ENCODE measurements at places on chromosomes 1 and 21. TPM values are rescaled to one million over a fixed set of nuclear protein-coding genes. Genes with fewer than 3 reads are reported as not detected.

G0S2 gene
- 3.4 TPM for total RNA-seq

VSIG8 gene
- not detected for total RNA-seq

GRCh38 chr1:1348420-1349255, 580 bp downstream of the DVL1 start:
- DNase-seq = no peak

DNA sequence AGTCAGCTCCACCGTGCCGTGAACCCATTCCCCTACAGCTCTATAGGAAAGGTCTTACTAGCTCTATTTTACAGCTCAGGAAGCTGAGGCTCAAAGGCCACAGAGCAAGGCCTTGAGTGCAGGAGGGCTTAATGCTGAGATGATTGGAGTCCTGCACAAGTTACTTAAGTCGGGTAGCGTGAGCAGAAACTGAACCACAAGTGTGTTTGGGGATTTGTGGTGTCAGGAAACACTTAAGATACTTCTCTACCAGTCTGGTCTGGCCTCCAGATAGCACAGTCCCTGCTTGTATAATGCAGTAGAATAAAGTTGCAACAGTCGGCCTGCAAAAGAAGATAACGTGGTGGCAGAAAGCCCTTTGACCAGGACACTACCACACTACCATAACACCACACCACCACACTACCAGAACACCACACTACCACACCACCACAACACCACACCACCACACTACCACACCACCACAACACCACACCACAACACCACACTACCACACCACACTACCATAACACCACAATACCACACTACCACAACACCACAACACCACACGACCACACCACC, 118.1 kb downstream of the SPSB1 start:
- no peak for DNase-seq

- no peak for DNase-seq
Observed at GRCh38 chr1:216075339-216075738, 347.9 kb downstream of the USH2A start.

DNA sequence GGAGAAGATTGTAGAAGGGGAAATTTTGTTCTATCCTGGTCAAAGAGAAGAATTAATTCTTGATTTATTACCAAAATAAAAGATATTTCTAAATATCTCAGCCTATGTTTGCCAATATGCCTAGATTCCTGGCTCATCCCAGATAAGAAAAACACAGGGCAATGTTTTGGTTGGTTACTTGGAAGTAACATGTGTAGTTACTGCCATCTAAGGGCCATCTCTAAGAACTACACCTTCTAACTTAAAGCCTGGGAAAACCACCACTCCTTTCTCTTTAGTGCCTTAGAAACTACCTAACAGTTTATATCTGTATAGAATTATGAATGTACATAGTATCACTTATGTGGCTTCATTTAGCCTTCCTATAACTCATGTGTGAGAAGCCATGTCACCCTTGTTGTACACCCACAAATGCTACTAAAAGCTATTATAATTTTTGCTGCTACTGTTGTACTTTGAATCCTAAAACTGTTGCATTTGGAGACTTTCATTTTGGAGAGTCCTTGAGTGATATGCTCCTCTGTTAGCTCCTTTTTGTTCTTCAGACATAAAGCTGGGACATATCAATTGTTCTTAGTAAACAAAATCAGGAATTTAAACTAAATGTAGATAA, 4.5 kb downstream of the AIM2 start:
- peak; percentile 72 for DNase-seq

DNA sequence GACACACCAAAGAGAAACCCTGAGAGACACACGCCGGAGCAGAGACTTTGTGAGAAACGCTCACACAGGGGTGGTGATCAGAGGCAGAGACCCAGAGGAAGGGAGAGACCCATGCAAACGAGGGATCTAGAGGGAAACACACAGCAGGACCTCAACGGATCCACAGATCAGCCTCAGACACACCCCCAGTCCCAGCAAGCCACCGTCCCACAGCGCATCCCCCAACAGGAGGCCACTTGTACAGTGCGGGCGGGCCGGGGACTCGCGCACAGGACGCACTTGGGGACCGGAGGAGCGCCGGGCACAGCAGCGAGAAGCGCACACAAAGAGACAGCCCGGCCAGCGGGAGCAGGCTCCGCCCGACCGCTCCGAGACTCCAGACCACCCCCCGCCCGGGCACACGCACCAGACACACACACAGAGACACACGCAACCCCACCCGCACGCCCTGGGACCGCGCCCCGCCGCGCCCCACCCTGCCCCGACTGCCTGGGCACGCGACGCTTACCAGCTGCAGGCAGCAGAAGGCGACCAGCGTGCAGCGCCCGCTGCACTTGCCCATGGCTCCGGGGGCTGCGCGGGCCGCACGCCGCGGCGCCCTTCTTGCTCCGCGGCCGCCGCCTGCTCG, 587 bp downstream of the NKAIN1 start:
- no peak for DNase-seq

- peak; percentile 58 for DNase-seq
Observed at GRCh38 chr1:228842094-228842775, 107.0 kb downstream of the RHOU start.

GRCh38 chr1:203163891-203164635, 11.6 kb downstream of the MYBPH start:
- DNase-seq = no peak

- no peak for DNase-seq
Observed at GRCh38 chr21:41703857-41704501, 62.9 kb downstream of the RIPK4 start.

- no peak for DNase-seq
Observed at GRCh38 chr1:97108179-97108578, 386.6 kb downstream of the PTBP2 start.

GRCh38 chr1:97013136-97013535, 291.6 kb downstream of the PTBP2 start:
- no peak for DNase-seq

GRCh38 chr1:224726441-224727182, 110.5 kb downstream of the CNIH3 start:
- no peak for DNase-seq

- no peak for DNase-seq
Observed at GRCh38 chr1:76933847-76934815, 66.9 kb downstream of the ST6GALNAC5 start.

DNA sequence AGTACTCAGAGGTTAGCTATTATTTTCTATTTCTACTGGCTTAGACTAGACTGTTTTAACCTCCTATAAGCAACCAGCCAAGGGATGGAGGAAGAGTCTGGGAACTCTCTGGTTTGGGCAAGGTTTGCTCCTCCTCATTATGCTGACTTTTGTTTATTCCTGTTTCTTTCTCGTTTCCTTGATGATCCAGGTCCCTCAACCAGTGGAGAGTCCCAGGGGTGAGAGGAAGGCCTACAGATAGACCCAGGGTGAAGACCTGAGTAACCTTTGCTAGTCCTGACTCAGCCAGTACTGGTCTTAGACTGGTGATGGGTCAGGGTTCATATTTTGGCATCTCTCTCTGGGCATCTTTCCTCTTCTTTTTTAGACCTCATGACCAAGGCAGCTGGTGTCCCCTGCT, 5.4 kb downstream of the TUFT1 start:
- no peak for DNase-seq

DNA sequence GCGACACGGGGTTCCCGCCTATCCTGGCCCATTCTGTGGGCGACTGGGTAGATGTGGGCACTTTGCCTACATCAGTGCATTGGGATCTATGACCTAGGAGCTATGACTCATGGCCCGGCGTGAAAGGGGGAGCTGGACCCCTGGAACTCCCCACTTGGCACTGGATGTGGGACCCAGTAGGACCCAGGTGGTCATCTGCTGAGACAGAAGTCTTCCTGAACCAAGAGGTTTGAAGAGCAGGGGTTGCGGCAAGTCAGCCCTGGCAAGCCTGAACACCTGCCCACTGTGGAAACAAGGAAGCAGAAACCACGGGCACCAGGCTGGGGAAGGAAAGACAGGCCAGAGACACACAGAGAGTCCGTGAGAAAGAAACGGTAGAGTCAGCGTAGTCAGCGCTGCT, 656.7 kb downstream of the AJAP1 start:
- DNase-seq = no peak

GRCh38 chr1:92975551-92976232, 14.4 kb upstream of the DIPK1A start:
- no peak for DNase-seq

LRRC39 gene
- 0.22 TPM for total RNA-seq

DNA sequence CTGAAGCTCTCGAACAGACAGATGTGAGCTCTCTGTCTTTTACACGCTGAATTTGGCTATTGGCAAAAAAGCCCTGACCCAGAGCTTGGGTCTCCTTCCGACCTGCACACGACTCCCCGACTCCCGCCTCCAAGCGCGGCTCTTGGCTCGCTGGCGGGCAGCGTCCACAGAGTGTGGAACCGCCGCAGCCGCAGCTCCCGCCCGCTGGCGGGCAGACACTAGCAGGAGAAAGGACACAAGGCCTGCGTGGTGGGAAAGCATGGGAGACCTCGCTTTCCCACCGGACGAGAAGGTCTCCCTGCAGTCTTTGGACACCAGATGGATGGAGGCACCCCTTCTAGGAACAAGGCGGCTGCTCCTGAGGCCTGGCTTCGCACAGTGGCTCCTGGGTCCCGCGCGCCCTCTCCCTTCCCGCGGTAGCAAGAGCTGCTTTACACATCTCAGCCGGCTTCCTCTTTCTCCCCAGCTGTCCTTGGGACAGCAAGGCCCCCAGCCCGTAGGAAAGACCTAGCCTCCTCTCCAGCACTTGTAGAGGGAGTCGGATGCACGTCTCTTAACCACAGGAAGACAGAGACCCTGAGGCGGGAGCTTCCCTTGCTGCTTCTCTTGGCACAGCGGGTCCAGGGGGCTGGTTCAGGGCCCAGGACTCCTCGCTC, 92.1 kb downstream of the PRKAB2 start:
- DNase-seq = no peak

- DNase-seq = no peak
Observed at GRCh38 chr1:117537291-117537920, 68.4 kb upstream of the TENT5C start.

DNA sequence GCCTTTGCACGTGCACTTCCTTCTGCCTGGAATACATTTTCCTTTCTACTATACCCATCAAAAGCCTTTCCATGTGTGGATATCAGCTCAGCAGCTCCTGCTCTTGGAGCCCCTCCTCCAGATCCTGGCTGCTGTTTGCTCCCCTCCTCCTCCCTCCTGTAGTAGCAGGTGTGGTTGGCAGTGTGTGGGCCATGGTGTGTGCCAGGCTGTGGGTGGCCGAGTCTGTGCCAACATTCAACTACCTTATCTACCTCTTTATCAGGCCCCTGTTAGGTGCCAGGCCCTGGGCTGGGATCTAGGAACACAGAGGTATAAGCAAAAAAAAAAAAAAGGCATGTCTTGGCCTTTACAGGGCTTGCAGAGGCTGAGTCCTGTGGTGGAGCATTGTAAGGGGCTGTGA, 180.6 kb upstream of the JUN start:
- DNase-seq = no peak

NEXN gene
- total RNA-seq = not detected

GRCh38 chr1:67482733-67483482, 52.7 kb upstream of the SERBP1 start:
- no peak for DNase-seq

DNA sequence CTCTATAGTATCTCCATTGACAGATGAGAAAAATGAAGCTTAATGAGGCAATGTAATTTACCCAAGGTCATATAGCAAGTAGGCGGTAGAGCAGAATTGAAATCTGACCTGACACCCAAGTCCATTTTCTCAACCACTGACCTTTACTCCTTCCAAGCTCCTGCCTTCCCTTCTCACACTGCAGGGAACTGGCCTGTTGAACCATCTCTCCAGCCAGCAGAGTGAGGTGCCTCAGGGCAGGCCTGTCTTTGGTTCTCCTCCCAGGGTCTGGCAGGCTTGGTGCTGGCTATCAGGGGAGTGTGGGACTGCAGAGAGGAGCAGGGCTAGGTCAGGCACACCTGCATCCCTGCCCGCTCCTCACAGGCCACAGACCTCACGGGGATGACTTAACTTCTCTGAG, 126.8 kb downstream of the BEND5 start:
- no peak for DNase-seq

- DNase-seq = no peak
Observed at GRCh38 chr1:81559662-81560350, 240.9 kb upstream of the ADGRL2 start.

PLA2G4A gene
- 40.9 TPM for total RNA-seq

DNA sequence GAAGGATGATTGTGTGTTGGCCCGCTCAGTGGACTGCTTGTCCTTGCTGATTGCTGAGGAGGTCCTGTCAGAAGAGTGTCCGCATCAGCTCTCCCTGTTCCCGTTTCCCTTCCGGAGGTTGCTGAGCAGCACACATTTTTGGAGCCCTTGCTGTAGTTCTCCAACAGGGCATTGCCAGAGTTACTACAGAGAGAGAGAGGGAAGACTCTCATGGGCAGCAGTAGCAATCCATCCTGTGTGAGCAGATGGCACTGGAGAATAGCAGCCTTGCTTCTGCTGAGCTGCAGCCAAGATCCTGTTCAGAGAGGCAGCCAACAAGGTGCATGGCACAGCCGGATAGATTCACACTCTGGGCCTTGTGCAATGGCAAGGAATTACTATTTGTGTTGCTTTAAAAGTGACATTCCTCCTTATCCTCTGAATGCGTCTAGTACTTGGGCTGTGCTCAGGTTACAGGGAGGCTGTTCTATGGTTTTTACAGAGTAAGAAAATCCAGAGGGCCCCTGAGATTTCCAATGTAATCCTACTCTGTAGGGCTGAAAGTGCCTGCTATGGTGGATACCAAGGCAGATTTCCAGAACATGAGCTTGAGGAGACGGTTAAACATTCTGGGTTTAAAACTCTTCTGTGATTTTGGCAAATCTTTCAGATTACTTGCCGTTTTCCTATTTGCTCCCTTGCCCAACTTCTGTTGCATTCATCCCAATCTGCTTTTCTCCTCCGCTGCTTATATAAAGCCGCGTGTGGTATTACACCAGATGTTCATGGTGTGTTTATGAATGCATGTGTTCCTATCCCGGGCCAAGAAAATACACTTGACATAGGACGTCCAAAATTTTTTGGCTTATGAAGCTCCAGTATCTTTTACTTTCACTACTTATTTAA, 27.4 kb downstream of the AK4 start:
- no peak for DNase-seq

GRCh38 chr1:39160703-39161102, 43.8 kb upstream of the MACF1 start:
- DNase-seq = no peak

DNA sequence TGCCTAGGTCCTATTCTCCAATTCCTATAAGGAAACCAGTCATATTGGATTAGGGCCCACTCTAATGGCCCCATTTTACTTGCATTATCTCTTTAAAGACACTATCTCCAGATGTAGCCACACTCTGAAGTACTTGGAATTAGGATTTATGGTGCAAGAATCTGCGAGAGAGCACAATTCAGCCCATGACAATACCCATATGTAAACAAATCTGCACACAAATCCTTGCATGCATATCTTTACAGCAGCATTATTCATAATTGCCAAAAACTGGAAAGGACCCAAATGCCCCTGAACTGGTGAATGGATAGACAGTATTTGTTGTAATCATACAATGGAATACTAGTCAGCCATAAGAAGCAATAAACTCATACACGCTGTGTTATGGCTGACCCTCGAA, 229.8 kb upstream of the ADAMTS5 start:
- DNase-seq = no peak
